ENCODE measurements at places on chromosomes 4 and X.

DNA sequence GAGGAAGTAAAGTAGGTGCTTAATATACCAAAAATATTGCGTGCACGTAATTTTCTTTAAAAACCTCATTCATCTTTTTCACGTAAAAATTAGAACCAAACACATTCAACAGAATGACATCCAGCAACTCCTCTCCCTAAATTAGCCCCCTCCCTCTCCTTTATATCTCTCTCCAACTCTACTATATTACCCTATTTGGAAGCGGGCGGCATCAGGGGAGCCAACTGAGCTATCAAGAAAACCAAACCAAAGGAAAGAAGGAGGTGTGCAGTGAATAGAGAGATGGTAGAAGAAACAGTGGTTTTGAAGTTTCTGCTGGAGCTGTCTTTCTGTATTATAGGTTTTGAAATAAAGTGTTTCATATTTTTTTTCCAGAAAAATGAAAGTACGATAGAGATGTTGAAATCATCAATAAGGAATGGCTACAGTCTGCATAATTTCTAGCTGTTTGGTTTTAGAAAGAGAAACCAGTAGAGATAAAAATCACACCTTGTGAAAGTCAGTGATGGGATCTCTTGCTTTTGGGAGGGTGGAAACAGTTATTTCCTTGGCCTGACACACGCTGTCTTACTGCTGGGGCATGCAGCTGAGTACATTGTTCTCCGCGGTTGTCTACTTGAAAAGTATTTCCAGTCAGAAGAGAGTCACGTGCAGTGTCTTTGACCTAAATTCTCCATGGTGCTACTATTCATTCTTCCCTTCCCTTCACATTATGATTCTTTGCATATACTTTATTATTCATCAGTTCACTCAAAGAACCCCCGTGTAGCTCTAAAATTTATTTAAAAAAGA, 94.1 kb upstream of the WDR17 start:
- DNase-seq: no peak

- no peak for DNase-seq
These were observed 59.1 kb downstream of the FREM3 start for GRCh38 chr4:143641361-143641760.

DNA sequence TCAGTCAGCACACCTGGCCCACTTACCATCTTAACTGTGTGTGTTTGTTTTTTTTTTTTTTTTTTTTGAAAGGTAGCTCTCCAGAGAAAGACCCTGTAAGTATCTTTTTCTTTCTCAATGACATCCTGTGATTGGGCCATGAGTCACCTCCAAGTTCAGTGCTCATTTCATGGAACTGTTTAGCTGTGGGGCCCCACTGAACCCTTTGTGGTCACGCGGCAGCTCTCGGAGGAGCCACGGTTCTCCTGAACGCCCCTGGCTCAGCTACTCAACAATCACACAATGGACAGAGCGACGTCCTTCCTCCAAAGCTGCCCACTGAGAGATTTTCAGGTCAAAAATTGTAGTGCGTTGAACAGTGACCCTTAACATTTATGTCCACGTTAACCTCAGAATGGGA, 14.2 kb upstream of the IL3RA start:
- DNase-seq: peak; percentile 77

- no peak for DNase-seq
These were observed 83.8 kb upstream of the GPR34 start for GRCh38 chrX:41604766-41605543.

- no peak for DNase-seq
These were observed 2.4 kb downstream of the PCGF3 start for GRCh38 chr4:707929-708630.

DNA sequence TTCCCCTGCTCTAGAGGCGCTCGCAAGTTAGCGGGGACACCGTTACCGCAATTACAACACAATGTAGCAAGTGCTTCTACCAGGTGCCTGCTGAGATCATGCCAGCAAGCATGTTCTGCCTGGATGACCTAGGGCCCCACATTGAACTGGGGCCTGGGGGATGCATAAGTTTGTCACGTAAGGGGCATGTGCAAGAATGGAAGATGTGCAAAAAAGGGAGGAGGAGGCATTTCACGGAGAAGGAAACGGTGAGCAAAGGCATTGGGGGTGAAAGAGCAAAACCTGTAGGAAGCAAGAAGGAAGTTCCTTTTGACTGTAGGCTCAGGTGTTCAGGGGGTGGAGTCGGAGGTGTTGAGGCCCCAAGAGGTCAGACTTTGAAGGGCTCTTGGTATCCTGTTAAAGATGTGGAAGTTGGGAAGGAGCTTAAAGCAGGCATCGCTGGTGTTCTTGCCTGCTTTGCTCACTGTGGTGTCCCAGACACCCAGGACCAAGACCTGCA, 602 bp upstream of the SCARB2 start:
- no peak for DNase-seq

- no peak for DNase-seq
These were observed 95.7 kb downstream of the RTL9 start for GRCh38 chrX:110454336-110454735.

GRCh38 chr4:71683309-71683708, 100.6 kb downstream of the GC start:
- DNase-seq: no peak

GRCh38 chrX:48468693-48469691, 1.1 kb downstream of the SLC38A5 start:
- DNase-seq: peak; percentile 32

- DNase-seq: no peak
These were observed 19.9 kb upstream of the CDS1 start for GRCh38 chr4:84563002-84563401.

- DNase-seq: no peak
These were observed 8.0 kb downstream of the MAN2B2 start for GRCh38 chr4:6582889-6583490.

GRCh38 chrX:47483306-47484268, 565 bp upstream of the ZNF41 start:
- no peak for DNase-seq
